Activated naive CD4-positive, alpha-beta T cell treated with anti-CD3 and anti-CD28 coated beads, Interleukin-2, amount 50 U/mL, for 16 hours (primary cell): ENCODE measurements at places on chromosomes 3 and 15.

GRCh38 chr3:180295811-180296210, 259.1 kb upstream of the PEX5L start:
- no peak for DNase-seq

- no peak for DNase-seq
Measured at GRCh38 chr3:129758785-129759320, 134.7 kb downstream of the TMCC1 start.

GRCh38 chr3:50817756-50818529, 143.2 kb downstream of the DOCK3 start:
- no peak for DNase-seq

DNA sequence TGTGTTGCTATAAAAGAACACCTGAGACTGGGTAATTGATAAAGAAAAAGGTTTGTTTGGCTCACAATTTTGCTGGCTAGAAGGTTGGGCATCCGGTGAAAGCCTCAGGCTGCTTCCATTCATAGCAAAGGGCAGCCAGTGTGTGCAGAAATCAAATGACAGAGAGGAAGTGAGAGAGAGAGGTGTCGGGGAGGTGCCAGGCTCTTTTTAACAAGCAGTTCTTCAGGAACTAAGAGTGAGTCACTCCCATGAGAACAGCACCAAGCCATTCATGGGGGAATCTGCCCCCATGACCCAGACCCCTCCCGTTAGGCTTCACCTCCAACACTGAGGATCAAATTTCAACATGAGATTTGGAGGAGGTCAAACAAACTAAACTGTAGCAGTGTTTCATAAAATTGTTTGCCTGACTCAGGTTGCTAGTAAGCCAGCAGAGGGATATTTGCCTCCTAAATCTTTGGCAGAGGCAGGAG, 4.5 kb upstream of the PARP15 start:
- DNase-seq: peak; percentile 28

DNA sequence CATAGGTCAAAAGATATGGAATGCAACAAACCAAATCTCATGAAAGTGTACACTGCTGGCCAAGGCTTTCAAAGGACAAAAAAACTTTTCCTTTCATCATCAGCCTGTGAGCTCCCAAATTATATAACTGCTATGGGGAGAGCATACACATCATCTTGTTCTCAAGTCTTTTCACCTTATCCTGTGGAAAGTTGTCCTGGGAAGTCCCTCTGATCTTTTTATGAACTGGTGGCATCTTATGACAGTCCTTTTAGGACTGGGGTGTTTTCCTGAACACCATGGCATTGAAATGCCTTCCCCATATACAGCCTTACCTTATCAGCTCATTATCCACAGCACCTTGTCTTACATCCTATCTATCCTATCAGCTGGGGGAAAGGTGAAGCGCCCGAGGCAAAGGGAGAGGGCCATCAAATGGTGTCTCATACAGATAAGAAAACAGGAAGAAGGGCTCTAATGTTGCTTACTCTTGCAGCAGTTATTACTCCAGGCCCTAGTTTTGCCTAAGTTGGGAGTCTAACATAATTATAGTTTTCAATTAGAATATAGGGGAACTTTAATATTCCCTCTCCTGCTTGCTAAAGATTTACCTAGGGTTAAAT, 61.5 kb upstream of the GOLIM4 start:
- no peak for DNase-seq

GRCh38 chr3:43994657-43995546, 246.8 kb upstream of the TOPAZ1 start:
- DNase-seq: peak; percentile 28

GRCh38 chr15:51401051-51401780, 59.8 kb downstream of the GLDN start:
- no peak for DNase-seq

GRCh38 chr15:88849376-88850072, 45.8 kb downstream of the HAPLN3 start:
- no peak for DNase-seq

- no peak for DNase-seq
Measured at GRCh38 chr3:42533161-42533897, 30.9 kb downstream of the VIPR1 start.

DNA sequence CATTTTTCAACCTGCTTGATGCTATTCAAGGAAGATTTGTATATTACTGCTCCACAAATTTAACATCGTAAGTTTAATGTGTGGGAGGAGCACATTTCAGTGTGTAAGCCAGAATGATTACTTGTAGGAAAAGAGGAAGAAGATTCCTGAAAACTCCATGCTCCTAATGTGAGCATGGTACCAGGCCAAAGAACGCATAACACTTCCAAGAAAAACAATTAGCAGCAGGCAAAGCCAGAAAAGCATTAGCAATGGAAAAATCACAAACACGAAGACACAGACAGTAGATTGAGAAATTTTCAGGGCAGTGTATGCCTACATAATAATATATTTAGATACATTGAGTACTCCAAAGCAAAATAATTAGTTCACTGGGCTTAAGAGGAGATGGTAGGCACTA, 96.6 kb upstream of the CBLB start:
- no peak for DNase-seq

GRCh38 chr3:186751480-186751879, 31.9 kb upstream of the EIF4A2 start:
- no peak for DNase-seq

DNA sequence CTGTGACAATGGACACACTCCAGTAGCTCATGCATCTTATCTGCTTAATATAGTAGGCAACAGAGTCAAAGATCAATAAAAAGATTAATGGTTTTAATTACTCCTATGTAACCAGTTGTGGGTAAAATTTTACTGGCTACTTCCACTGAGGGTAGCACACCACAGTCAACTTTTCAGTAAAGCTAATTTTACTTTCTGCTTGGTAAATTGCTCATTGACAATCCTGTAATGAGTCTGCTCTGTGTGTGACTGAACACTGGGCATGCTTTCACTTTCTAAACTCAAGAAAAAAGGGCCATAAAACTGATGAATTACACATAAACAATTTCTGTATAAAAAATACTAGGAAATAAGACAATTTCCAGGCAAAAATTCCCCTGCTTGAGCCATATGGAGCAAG, 838.3 kb downstream of the VGLL3 start:
- no peak for DNase-seq

- DNase-seq: no peak
Measured at GRCh38 chr3:58012302-58012701, 4.1 kb downstream of the FLNB start.

DNA sequence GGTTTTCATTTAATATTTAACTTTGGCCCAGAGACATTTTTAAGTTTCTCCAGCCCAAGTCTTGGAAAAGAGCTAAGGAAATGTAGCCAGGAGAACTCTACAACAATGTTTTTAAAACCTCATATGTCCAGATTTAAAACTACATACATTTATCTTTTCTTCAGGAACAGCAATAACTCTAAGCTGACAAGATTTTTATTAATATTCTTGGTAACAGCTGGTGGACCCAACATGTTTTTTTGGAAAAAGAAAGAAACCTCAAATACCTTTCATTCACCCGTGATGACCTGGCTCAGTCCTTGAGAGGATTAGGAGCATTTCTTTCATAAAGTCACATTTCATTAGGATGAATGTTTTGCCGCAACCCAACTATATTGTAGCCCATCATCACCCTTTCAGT, 50.4 kb upstream of the CMSS1 start:
- DNase-seq: no peak

DNA sequence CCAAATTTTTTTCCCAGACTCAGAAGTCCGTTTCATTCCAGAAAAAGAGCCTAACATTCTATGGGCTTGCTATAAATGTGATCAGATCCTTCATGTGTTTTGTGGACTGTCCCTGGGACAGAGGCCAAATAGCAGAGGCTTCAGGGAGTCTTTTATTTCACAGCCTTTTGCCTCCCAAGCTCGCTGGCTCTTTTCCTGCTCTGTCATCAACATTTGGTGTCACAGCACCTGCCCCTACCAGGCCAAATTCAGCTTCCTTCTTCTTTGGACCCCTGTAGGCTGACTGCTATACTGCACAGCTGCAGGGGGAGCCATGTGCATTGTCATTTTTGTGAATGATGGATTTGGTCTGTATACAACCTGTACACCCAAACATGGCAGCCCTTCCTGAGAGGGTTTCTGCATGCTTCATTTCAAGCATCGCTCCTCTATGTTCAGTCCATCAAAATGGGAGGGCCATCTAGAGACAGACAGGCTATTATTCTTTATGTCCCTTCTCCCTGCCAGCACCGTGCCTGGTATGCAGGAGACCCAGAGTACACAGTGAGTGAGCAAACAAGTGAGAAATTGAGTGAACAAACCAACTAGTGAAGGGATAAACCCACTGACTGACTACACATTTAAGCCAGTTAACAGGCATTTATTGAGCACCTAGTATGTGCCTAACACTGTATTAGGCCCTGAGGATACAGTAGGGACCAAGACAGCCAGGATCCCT, 17.9 kb upstream of the RPP14 start:
- no peak for DNase-seq

DNA sequence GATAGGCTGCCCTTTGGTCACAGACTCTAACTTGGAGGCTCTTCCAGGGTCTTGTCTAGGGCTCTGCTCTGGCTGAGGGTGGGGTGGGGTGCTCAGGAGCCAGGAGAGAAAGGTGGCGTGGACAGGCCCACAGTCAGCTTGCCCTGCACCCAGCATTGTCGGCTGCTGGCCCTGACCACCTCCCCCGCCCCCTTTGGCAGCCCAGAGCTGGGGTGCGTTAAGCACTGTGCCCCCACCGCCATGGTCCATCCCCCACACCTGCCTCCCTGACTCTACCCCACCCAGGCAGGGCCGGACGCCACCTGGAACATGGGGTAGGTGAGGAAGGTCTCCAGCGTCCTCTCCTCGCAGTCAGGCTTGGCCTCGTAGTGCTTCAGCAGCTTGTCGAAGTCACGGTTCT, 58.8 kb downstream of the RASGRF1 start:
- DNase-seq: no peak

DNA sequence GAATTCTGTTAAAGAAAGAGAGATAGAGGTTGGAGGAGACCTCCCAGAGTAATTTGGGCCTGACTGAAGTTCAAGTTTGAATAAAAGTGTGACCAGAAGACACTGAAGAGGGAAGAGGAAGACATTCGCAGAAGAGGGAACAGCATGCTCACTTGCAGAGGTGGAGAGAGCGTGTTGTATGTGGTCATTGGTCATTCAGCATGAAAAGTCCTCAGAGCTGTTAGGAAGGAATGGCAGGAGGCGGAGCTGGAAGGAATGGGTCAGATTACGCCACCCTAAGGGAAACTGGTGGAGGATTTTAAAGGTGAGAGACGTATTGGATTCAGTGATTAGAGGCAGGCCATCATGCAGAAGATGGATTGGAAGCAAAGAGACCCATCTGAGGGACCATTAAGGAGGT, 41.6 kb downstream of the IQCH start:
- no peak for DNase-seq

GRCh38 chr3:149936812-149937230, 33.9 kb downstream of the PFN2 start:
- DNase-seq: peak; percentile 28

DNA sequence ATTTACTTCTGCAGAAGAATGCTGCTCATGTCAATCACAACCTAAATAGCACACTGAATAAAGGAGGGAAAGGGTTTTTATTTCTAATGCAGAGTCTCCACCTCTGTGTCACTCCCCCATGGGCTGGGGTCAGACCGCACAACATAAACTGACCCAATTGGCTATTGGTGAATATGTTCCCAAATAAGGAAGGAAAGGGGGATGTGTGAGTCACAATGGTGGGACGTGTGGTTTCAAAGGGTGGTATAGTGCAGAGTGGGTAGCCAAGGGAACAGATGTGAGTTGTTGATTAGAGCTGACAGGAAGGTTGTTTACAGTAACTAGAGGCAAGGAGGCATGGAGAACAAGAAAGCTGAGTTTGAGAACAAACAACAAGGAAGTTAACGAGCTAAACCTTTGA, 491.8 kb downstream of the ZPLD1 start:
- no peak for DNase-seq

GRCh38 chr3:196619223-196619622, 20.3 kb upstream of the NRROS start:
- DNase-seq: no peak

- no peak for DNase-seq
Measured at GRCh38 chr3:101513419-101513986, 491 bp upstream of the SENP7 start.

DNA sequence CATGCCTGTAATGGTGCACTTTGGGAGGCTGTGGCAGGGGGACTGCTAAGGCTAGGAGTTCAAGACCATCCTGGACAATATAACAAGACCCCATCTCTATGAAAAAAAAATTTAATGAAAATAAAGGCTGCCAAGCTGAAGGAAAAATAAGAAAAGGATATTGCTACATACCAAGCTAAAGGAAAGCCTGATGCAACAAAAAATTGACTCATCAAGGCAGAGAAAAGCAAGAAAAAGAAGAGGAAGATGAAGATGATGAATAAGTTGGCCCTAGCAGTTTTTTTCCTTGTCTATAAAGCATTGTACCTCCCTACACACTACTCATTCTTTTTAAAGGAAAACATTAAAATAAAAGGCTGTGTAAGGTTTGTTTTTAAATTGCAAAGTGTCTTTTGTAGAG, 441.9 kb upstream of the MDFIC2 start:
- no peak for DNase-seq

- no peak for DNase-seq
Measured at GRCh38 chr3:32278714-32279113, 40.2 kb downstream of the CMTM8 start.

DNA sequence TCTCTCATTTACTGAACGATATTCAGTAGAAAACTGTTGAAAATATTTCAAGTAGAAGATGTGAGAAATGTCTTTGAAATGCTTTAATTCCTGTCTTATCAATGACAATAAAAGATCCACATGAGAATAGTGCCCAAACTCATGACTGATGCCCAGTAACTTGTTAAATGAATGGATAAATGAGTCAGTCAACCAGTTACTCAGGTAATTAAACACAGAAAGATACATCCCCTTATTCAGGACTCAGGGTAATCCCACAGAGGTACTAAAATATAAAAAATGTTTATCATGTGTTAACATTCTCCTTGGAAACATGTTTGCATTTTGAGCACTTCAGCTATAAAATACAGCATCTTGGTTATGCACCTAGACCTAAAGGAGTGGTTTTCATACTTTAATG, 169.5 kb downstream of the MBNL1 start:
- no peak for DNase-seq

- no peak for DNase-seq
Measured at GRCh38 chr3:149243540-149243939, 21.9 kb upstream of the CP start.

- DNase-seq: no peak
Measured at GRCh38 chr3:185958626-185959025, 20.8 kb upstream of the TRA2B start.
